ENCODE measurements at places on chromosomes 7 and 10.

GRCh38 chr7:19701471-19701870, 7.4 kb downstream of the POLR1F start:
- no peak for DNase-seq

- DNase-seq, result no peak
These were observed 225.0 kb upstream of the CELF2 start for GRCh38 chr10:10792681-10793080.

DNA sequence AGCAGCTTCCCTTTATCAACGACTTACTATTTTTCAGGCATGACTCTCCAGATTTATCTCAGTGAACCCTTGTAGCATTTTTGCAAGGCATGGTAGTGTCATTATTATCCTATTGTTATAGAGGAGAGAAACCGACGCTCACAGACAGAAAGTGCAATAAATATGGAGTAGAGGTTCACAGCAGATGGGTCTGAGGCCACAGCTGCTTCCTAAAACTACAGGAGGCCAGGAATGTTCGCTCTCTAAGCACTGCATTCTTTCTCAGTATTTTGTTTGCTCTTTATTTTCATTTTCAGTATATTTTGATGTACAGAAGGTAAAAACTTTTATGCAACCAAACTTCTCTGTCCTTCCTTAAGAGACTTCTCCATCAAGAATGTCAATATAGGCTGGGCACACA, 4.5 kb upstream of the AEBP1 start:
- DNase-seq, result no peak

- DNase-seq, result no peak
These were observed 104.9 kb upstream of the ABCB5 start for GRCh38 chr7:20510573-20510900.

DNA sequence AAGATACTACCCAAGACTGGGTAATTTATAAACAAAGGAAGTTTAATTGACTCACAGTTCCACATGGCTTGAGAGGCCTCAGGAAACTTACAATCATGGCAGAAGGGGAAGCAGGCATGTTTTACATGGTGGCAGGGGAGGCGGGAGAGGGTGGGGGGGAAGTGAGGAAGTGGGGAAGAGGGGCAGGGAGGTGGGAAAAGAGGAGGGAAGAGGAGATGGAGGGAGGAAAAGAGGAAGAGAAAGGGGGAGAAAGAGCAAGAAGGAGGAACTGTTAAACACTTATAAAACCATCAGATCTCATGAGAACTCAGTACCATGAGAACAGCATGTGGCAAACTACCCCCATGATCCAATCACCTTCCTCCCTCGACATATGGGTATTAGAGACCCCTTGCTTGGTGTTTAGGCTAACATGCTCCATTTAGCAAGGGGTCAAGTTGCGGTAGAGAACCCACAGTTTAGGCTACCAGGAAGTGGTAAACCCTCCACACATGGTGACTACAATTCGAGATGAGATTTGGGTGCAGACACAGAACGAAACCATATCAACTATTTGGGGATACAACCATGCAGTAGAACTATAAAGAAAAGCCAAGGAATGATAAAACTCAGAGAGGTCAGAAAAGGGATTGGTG, 3.5 kb upstream of the LMBR1 start:
- no peak for DNase-seq

GRCh38 chr7:116527521-116527920, 2.7 kb downstream of the CAV1 start:
- DNase-seq, result no peak

DNA sequence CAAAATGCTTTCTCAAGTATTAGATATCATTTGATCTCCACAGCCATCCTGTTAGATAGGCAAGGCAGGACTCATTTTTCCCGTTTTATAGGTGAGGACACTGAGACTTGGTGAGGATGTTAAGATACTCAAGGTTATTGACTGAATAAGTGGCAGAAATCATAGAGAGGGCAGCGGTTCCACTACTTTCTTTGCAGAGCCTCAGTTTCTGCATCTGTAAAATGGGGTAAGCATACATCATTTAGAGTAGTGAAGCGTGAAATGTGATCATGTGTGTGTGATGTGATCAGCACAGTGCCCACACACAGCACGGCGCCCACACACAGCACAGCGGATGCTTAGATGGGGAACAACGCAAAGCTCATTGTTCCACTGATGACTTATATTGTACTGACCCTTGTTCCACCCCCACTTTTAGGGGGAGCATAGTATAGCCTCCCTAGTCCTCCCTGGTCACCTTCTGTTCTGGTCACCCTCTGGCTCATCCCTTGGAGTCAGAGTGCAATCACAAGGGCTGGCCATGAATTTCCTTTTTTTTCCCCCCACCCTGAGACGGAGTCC, 10.5 kb downstream of the UBTD1 start:
- DNase-seq, result no peak

GRCh38 chr10:73892310-73893030, 18.1 kb upstream of the CAMK2G start:
- DNase-seq, result no peak

DNA sequence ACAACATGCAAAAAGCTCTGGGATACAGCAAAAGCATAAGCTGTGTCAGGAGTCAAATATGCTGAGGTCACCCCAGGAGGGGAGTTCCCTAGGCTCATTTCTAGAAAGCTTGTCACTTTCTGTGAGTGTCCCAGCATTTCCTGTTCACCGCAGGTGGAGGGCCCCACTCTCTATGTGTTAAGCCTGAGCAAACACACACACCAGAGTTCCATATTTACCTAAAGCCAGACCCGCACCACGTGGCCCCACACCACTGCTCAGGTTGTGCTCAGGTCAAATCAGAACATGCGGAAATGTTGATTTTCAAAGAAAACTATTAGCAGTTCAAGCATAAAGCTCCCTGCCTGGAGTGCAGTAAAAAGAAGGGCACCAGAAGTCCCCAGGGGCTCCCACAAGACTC, 259.6 kb upstream of the PPP2R2D start:
- no peak for DNase-seq

DNA sequence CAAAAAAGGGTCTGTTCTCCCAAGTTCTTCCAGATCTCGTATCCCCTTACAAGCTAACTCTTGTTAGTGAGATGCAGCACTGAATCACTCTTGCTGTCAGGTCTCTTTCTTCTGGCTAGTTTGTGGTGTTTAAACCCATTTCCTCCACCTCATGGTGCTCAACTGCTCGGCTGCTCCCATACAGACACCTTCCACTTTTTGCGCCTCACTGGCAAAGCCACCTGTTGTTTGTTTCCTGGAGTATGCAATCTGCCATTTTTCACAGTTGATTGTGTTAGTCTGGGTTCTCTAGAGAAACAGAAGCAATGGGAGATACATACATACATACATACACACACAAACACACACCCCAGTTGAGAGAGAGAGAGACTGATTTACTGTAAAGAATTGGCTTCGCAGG, 124.4 kb upstream of the SP8 start:
- DNase-seq, result no peak

DNA sequence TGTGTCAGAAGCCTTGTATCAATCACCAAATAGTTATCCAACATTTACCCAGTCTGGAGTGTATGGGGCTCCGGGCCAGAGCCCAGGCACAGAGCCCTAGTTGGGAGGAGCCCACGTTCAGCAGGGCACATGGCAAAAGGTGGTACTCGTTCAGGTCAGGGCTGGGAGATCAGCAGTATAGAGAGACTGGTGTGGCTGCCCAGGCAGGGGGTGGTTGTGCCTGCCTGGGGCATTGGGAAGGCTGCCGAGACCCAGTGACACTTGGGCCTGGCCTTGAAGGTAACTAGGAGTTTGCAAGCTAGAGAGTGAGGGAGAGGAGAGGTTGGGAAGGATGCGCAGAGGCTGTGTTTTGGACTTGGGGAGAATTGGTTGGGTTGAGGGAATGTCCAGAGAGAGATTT, 48.9 kb upstream of the IGFBP3 start:
- no peak for DNase-seq

- DNase-seq, result no peak
These were observed 115.5 kb downstream of the FOXP2 start for GRCh38 chr7:114530057-114530611.

- no peak for DNase-seq
These were observed 53.7 kb upstream of the MACC1 start for GRCh38 chr7:20270867-20271266.

DNA sequence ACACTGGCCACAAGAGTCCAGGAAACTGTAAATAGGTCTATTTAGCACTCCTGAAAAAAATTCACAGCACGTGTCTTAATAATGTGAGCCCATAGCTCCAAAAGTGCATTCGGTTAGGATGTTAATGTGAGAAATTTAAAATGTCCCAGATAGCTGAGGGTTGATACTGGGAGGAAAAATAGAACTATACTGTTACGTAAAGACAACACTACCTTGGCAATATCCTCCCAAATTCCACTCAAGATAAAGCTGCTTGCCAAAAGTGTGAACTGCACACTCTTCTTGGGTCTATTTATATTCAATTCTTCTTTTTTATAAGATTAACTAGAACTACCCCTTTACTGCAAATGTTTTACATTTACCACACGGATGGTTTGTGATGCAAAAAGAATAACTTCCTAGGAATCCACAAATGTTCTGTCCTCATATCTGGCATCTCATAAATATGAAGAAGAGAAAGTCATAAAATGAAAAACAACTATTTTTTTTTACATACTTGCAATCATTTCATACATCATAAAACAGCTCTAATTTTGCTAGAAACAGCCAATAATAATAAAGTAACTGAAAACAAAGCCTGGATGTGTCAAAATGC, 10.4 kb downstream of the RAB11FIP2 start:
- DNase-seq, result no peak

DNA sequence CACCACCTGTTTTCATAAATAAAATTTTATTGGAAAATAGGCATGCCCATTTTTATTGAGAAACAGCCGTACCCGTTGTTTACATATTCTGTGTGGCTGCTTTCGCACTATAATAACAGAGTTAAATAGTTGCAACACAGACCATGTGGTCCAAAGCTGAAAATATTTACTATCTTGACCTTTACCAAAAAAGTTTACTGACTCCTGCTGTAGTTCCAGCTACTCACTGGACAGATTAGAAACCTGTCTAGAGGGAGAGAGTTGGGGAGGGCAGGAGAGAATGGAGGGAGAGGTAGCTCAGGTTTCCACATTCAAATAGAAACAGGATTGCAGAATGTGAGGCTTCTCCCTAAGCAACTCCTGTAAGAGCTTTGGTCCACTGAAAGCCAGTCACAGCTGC, 55.1 kb upstream of the GLCCI1 start:
- DNase-seq, result no peak

DNA sequence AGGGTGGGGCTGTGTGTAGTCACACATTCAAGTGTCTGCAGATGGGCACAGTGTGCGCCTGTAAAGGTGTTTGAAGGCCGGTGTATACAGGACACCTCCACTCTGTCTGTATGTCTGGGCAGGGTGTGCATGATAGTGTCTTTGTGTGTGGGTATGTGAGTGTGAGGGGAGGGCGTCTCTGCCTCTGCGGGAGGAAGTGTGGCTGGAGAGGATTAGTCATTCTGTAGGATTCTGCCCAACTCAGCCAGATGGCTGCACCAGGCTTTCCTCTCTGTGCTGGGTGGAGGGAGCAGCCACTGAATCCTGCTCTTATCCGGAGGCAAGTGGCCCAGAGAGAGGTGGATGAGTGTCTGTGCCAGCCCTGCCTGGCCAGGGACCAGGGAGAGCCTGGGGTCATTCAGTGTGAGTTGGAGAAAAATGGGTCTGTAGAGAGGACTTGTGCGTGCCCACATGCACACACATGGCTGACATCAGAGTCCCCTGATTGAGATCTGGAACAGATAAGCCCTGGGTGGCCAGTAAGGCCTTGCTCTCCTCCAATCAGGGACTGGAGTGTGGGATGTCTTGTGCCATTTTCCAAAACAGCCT, 1.7 kb downstream of the SFXN3 start:
- DNase-seq, result peak; percentile 19

- DNase-seq, result no peak
These were observed 65.6 kb downstream of the PTEN start for GRCh38 chr10:87928996-87929395.

DNA sequence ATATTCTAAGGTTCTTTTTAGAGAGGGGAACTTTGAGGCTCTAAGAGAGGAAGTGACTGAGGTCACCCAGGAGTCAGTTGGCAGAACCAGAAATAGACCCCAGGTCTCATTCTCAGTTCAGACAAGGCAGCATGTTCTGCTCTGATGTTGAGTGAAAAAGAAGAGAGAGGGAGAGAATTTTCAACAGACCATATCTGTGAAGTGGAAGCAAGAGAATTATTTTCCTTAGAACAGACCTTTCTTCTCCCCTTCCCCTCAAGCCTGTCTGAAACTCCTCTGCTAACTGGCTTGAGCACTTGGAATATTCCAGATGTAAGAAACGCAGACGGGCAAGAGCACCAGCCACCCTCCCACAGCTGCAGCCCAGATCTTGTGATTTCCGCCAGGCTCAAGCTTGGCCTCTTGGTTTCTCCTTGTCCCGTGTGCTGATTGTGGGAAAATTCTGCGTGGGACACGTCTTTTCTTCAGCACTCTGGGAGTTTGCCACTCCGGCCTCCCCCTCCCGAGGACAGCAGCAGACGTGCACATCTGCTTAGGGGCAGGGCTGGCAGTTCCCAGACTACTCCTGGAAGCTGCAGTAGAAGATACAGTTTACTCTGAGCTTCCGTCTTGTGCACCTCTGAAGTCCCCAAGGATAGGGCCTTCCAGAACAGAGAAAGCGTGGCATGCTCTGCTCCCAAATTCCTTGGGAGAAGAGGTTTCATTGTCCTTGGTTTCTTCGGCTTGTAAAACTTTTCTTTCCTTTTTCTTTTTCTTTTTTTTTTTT, 22.7 kb upstream of the IKZF1 start:
- no peak for DNase-seq

GRCh38 chr7:146321301-146321700, 204.7 kb downstream of the CNTNAP2 start:
- DNase-seq, result no peak

GRCh38 chr10:33298893-33299292, 35.6 kb downstream of the NRP1 start:
- no peak for DNase-seq

DNA sequence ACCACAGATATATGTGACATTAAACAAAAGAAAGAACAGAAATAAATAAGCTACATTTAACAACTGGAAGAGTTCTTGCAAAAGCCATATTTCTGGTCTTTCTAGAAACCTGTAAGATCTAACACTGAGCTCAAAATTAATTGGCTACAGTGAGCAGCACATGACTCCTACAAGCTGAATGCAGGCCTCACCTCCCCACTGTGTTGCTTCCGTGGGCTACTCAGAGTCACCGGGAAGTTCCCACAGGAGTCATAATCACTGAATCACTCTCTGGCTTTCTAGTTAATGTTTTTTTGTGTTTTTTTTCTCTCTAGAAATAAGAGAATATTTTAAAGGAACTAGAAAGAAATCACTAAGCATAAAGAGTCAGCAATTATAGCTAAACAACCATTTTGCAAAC, 10.2 kb upstream of the MRPS24 start:
- DNase-seq, result no peak

- no peak for DNase-seq
These were observed at the start of gene ASB15 for GRCh38 chr7:123601530-123601929. TSS of gene ASB15 (plus strand) at chr7:123601821. CDS start at chr7:123614503, 12,682 bp downstream.

GRCh38 chr7:37786741-37787569, 61.4 kb upstream of the NME8 start:
- DNase-seq, result no peak

GRCh38 chr10:94066411-94066810, 72.7 kb downstream of the PLCE1 start:
- no peak for DNase-seq

GRCh38 chr10:83978681-83979383, 160.5 kb upstream of the GHITM start:
- DNase-seq, result no peak

GRCh38 chr10:11236234-11236633, 218.6 kb downstream of the CELF2 start:
- DNase-seq, result no peak
